ENCODE measurements at places on chromosomes 7 and 10.

- DNase-seq: no peak
These were observed 136.0 kb downstream of the SRI start for GRCh38 chr7:88083883-88084282.

DNA sequence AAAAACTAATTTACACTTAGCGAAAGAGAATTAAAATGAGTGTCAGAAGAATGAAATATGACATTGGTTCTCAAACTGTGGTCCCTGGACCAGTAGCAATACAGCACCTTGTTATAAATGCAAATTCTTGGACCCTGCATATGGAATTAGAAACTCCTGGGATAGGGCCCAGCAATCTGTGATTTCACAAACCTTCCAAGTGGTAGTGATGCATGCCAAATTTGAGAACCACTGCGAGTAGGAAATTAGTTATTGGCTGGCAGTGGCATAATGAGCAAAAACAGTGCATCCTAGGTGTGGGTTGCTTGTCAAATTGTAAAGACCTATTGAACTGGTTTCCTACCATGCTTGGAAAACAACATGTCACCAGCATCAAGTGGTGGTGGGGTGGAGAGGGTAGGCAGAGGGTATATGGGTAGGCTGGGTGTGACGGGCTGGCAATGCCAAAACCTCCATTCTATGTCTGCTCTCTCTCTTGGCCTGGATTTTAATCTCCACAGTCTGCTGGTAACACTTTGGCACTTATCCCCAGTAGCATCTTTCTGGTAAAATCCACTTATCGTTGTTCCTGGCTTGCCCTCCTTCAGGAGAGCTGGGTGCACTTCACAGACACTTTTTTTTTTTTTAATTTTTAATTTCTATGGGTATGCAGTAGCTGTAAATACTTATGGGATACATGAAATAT lies 50.0 kb downstream of the ZNF22 start:
- no peak for DNase-seq

DNA sequence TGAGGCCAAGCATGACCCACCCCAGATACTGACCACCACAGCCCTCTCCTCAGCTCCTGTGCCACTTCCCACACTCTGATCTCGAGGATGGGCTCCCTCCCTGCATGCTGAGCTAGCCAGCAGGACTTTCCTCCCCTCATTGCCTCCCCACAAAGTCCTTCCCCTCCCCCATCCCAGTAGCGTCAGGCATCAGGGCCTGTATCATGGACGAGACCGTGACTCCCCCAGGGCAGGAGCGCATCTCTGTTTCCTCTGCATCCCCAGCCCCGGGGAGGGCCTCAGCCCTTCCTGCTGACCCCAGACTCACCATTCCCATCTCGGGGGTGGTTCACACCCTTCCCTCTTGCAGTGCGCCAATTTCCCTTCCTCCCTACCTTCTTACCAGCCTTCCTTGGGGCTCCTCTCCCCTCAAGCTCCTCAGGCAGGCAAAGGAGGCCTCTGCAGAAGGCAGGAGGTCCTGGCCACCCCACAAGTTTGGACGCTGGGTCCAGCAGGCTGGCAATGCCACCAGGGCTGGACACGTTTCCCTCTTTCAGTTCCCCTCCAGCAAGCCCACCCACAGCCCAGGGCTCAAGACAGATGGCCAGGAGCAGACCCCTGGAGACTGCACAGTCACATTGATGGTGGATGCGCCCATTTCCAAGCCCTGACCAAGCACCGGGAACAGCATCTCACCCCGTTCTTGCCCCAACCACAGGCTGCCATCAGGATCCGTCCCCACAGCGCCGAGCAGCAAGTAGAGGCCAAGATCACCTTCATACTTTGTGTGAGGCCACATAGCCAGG lies 36.5 kb downstream of the GRID1 start:
- no peak for DNase-seq

- DNase-seq: no peak
These were observed 255.2 kb downstream of the ARL4A start for GRCh38 chr7:12942609-12943008.

- DNase-seq: no peak
These were observed 7.5 kb upstream of the DNAJC1 start for GRCh38 chr10:22010973-22011408.

DNA sequence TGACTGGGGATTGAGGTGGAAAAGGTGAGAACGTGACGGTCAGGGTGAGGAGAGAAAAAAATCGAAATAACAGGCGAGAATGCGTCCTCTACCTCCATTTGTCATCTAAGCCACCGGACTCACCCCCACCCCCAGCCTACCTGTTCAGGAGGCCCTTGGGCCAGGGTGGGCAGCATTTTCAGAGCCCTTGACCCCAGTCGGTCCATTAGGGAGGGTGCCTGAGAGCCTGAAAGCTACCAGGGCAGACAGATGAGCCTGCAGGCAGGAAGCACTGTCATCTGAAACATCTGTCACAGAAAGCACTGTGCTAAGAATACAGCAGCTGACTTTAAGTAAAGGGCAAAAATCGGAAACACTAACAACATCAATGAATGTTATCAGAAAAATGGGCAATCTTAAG lies 47.0 kb downstream of the MAD1L1 start:
- no peak for DNase-seq

DNA sequence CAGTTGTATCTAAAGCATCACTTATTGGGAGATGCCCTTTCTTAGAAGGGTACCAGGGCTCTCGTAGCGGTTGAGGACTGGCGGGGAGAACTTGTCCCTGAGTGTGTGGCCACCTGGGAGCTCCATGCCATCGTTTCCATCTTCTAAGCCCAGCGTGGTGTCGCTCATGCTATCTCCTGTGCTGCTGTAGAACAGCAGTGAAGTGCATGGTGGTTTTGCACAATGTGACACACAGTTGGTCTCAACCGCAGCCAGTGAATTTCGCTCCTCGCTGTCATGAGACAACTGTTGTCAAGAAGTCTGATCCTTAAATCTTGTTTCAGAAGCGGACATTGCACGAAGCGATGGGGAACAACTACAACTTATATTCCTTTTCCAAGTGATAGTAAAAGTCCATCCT lies 283.4 kb downstream of the GRID1 start:
- DNase-seq: no peak

DNA sequence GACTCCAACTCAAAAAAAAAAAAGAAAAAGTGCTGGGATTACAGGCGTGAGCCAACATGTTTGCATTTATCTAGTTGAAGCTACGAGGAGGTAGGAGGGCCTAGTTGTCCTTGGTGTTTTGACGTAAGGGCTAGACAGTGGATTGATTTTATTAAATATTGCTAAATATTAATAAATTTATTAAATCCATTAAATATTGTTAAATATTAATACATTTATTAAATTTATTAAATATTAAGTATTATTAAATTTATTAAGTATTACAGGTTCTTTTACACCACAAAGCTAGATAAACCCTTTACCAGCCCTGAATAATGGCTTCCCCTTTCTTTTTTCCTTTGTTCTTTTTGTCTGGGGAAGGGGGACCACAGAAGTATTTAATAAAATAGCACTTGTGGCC lies 47.5 kb upstream of the TMEM248 start:
- DNase-seq: no peak

DNA sequence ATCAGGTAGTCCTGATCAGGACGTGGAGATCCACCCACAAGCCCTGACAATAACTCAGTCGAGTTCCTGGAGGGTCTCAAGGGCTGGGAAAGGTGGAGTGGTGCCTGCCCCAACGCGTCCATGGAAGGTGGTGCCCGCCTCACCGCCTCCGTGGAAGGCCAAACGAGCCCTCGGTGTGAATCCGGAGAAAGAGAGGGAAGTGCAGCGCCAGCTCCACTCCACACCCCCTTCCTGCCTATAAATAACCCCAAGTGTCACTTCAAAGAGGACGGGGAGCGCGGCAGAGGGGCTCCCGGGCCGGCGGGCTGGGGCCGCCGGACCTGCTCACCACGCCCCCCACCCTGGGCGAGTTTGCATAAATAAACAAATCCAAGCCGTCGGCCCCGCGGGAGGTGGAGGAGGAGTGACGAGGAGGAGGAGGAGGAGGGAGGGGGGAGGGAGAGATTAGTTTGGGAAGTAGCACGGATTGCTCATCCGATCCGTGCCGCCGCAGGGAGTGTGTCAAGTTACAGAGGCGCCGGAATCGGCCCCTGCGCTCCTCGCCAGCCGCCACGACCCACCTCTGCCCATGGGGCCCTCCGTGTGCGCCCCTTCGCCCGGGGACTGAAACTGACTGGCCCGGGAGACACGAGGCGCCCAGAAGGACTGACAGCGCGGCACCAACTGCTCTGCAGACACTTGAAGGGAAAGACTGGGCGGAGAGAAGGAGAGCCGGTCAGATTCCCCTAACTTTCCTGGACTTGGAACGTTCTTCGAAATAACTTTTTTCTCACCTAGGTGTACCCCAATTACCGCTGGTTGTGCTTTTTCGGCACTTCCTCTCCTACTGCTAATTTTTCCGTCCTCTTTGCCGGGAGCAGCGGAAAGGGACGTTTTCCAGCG lies at the start of gene COL13A1:
TSS of gene COL13A1 (plus strand) at position 473 of the 882 bp plus-strand sequence. CDS start 518 bp downstream, outside the sequence.
- DNase-seq: no peak

- DNase-seq: no peak
These were observed 54.4 kb downstream of the KLHDC10 start for GRCh38 chr7:130124711-130125110.

- no peak for DNase-seq
These were observed 10.2 kb downstream of the ZC3HAV1 start for GRCh38 chr7:139099172-139099947.

DNA sequence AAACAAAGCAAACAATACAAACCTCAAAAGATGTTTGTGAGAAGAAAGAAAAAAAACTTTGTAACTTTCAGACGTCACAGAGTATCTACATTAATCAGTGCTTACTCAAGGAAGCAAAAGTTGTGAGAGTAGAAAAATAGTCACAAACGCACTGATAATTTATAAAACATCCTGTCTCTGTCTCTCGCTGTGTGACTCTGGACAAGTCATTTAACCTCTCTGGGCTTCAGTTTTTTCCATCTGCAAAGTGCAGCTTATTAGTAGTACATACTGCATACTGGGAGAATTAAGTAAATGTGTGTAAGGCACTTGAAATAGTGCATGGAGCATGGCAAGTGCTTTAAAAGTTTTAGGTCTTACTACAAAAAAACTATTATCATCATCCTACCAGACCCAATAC lies 3.8 kb downstream of the ARHGAP12 start:
- no peak for DNase-seq

DNA sequence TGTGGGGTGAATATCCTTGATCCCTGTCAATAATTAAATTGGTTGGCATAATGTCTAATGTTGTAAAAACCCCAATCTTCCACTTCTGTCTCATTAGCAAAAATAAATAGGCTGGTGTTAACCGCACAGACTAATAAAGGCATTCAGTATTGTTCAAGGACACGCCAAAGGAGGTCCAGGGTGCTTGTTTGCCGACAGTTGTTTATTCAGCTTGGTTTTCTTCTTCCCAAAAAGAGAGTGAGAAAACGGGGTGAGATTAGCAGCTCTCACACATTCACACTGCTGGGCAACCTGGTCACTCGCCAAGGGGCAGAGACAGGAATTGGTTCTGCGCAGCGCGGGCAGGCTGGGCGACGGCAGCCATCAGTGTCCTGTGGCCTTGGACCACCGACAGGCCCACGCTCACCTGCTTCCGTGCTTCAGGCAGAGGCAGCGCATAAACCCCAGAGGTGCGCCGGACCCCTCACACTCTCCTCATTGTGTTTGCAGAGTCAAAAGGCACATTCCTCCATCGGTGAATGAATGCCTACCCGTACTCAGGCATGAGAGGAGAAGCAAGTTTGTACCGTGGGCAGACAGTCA lies 26.2 kb upstream of the LMBR1 start:
- DNase-seq: no peak

DNA sequence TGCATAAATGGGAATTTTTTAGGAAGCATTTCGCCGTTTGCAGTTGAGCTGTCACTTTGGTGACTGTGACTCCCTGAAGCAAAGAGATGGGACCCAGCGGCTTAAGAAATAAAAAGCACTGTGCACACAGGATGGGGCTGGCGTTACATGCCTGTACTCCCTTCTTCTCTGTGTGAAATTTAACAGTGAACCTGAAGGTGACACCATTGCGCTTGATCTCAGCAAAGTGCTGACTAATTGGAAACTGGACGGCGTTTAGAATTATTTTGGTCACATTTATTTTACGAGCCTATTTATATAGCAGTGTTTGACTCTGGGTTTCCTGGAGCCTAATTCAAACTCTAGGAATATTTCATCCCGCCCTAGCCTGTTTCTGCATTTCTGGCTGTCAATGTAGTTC lies 146.2 kb downstream of the PAXIP1 start:
- DNase-seq: no peak

- no peak for DNase-seq
These were observed 90.5 kb downstream of the SGMS1 start for GRCh38 chr10:50533296-50533695.

GRCh38 chr10:73983096-73984047 lies 14.5 kb upstream of the VCL start:
- no peak for DNase-seq

- DNase-seq: no peak
These were observed 245.1 kb downstream of the DGKI start for GRCh38 chr7:137601642-137602041.

- no peak for DNase-seq
These were observed 92.4 kb downstream of the WNT2 start for GRCh38 chr7:117230276-117231046.

GRCh38 chr10:97482381-97482780 lies 15.8 kb downstream of the MMS19 start:
- no peak for DNase-seq

DNA sequence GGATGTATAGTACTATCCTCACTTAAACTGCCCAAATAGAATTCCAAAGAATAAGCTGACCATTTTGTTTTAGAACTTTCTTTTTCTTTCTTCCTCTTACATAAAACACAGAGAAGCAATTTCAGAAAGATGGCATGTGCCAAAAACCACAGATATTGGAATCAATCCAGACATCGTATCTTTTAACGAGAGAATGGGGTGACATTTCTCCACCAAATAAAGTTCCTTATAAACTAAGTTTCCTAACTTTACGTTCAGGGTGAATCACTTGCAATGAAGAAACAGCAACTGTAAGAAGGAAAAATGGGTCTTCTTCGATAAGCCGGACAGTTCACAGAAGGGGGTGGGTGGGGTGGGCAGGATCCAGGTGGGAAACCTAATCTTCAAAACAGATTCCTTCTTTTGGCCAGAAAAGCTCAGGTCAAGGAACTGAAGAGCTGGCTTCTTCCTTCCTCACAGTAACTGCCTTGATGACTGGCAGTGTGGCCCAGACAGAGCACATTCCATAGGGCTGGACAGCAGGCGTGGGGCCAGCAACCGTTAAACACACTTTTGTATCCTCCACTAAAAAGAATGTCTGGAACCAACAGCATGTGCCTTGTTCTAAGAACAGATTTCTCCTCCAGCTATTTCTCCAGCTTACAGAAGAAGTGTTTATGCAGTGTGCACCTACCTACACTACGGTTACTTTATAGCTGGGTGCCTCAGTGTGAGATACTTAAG lies 31.5 kb downstream of the CREB3L2 start:
- DNase-seq: no peak

- no peak for DNase-seq
These were observed 380.8 kb upstream of the C7orf33 start for GRCh38 chr7:148209643-148210190.

DNA sequence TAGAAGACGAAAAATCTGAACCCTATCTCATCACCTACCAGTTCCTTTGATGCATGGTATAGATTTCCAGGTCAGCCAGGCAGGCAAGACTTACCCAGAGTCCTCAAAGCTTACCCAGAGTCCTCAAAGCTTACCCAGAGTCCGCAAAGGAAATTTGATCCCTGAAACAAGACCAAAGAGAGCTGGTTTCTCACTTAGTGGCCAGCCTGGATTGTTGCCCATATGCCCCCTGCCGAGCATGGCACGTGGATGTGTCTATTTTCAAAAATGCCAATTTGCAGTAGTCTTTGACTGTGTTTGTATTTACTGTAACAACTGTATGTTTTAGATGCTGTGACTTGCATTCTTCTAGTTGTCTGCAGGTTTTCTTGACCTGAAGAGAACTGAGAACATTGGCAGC lies 120.2 kb upstream of the STARD3NL start:
- DNase-seq: no peak
